ENCODE measurements at places on chromosomes 1 and 21. TPM values are rescaled to one million over a fixed set of nuclear protein-coding genes. Genes with fewer than 3 reads are reported as not detected.

GRCh38 chr1:157880621-157881020 lies 39.0 kb upstream of the CD5L start:
- DNase-seq, result no peak

DNA sequence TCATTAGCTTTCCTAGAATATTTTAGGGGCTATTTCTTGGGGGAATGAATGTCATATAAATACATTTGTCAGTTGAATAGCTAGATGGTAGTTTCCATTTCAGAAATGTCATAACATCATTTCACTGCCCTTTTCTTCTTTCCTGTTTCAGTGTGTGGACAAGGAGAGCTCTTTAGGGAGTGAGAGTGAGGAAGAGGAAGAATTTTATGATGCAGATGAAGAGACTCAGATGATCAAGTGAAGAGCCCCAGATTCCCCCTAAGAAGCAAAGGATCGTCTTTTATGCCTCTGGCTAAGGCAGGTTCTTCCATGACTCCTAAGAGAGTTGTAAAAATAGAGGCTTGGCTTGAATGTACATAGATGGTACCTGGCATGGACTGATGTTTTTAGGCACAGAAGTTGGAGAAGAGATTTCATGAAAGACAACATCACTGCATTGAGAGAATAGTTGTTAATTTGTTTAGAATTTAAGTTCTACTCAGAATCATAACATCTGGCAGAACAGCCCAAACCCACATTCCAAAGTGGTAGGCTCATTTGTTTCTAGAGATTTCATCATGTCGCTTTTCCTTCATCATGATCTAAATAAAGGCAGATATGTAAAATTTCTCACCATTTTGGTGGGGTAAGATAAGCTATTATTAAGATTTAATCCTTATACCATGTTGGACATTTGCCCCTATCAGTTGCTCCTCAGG lies 44.2 kb upstream of the MAB21L3 start:
- no peak for DNase-seq

- no peak for DNase-seq
Measured at GRCh38 chr1:218488986-218489385, 143.8 kb downstream of the TGFB2 start.

- no peak for DNase-seq
Measured at GRCh38 chr1:8351693-8352470, 34.0 kb downstream of the SLC45A1 start.

- no peak for DNase-seq
Measured at GRCh38 chr1:108628665-108629064, 32.2 kb downstream of the HENMT1 start.

- no peak for DNase-seq
Measured at GRCh38 chr1:86537928-86538695, 8.8 kb upstream of the CLCA4 start.

DNA sequence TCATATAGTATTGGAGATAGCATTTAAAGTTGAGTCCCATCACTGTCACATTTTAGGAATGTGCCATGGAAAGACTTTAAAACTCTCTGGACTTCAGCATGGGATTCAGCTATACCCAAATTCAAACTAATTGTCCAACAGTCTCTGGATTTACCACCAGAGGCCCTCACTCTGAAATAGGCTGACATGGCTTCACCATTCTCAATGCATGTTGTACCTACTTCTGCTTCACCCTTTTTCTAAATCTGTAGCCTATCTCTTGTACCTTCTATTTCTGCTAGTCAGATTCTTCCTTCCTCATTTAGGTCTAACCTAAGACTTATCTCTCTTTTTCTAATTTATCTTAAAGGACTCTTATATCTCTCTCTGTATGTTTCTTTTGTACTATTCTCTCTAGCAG lies 512.7 kb upstream of the ZRANB2 start:
- DNase-seq, result no peak

DNA sequence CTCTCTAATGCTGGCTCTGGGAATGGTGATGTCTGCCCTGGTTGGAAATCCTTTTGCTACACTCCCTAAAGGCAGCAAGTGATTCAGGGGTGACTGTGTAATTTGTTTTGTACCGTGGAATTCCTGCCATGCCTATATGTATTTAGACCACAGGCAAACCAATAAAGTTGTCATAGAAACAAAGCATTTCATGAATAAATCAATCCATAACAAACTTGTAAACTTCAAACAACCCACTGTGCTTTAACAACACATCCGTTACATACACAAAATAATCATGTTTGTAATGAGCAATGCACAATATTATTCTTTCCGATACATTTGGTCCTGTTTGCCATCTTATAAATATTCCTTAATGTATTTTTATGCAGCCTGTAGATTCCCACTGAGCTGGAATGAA lies 330.3 kb upstream of the SNX7 start:
- DNase-seq, result no peak

Gene CSMD2
- total RNA-seq, result 3.8 TPM

Gene TFAP2E
- 0.37 TPM for total RNA-seq

Gene SV2A
- total RNA-seq, result 0.65 TPM
